ENCODE measurements at places on chromosomes 16 and 17. TPM values are rescaled to one million over a fixed set of nuclear protein-coding genes. Genes with fewer than 3 reads are reported as not detected.

GRCh38 chr17:17315142-17315821, 12.1 kb downstream of the NT5M start:
- DNase-seq: no peak

DNA sequence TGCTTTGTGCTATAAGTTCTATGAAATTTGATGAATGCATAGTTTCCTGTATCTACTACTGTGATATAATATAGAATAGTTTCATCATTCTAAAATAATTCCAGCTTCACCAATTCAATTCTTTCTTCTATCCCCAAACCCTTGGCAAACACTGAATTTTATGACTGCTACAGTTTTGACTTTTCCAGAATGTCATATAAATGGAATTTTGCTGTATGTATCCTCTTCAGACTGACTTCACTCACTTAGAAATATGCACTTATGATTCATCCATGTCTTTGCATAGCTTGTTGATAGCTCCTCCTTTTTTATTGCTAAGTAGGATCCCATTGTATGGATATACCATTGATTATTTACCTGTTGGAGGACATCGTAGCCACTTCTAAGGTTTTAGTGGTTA, 89.1 kb upstream of the HS3ST3A1 start:
- DNase-seq: no peak

GRCh38 chr17:79439493-79439892, 171.4 kb downstream of the RBFOX3 start:
- no peak for DNase-seq

GRCh38 chr17:2336215-2336851, at the start of gene TSR1:
TSR1 (minus strand) TSS chr17:2336457; CDS start chr17:2336427, 30 bp downstream.
- DNase-seq: peak; percentile 87

DNA sequence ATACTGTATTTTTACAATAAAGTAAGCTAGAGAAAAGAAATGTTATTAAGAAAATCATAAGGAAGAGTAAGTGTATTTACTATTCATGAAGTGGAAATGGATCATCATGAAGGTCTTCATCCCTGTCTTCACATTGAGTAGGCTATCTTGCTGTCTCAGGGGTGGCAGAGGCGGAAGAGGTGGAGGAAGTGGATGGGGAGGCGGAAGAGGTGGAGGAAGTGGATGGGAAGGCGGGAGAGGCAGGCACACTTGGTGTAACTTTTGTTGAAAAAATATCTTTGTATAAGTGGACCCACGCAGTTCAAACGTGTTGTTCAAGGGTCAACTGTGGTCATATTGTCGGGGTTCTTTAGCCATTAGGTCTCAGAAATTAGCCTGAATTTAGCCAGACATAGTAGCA, 50.2 kb downstream of the PIGL start:
- DNase-seq: no peak

DNA sequence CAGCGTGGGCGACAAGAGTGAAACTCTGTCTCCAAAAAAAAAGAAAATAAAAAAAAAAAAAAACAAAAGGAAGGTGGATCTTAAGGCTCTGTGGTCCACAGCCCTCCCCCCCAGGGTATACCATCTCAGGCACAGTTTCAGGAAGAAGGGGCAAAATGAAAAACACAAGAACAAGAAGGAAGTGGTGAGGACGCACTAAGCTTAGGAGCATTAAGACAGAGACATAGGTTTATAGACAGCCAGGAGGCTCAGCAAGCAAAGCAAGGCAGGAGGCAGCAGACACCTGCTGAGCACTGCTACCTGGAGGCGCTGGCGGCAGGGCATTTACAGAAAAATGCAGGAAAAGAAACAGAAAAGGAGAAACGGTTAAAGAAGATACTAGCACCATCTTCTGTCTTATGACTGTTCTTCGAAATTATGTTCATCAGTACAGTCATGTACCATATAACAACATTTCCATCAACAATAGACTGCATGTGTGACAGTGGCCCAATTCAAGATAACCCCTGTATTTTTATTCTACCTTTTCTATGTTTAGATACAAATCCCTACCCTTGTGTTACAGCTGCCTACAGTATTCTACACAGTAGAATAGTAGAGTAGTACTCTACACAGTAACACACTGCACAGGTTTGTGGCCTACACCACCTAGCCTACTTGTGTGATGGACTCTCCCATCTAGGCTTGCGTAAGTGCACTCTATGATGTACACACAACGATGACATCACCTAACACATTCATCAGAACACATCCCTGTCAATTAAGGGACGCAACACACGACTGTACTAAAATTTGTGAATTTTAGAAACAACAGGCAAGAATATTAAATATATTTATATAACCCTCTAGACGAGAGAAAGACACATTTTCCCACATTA, 62.5 kb downstream of the XPO6 start:
- DNase-seq: no peak

GRCh38 chr16:54454616-54455015, 168.0 kb upstream of the IRX3 start:
- DNase-seq: no peak

- DNase-seq: no peak
Observed at GRCh38 chr16:79997257-79997656, 396.7 kb upstream of the MAF start.

DNA sequence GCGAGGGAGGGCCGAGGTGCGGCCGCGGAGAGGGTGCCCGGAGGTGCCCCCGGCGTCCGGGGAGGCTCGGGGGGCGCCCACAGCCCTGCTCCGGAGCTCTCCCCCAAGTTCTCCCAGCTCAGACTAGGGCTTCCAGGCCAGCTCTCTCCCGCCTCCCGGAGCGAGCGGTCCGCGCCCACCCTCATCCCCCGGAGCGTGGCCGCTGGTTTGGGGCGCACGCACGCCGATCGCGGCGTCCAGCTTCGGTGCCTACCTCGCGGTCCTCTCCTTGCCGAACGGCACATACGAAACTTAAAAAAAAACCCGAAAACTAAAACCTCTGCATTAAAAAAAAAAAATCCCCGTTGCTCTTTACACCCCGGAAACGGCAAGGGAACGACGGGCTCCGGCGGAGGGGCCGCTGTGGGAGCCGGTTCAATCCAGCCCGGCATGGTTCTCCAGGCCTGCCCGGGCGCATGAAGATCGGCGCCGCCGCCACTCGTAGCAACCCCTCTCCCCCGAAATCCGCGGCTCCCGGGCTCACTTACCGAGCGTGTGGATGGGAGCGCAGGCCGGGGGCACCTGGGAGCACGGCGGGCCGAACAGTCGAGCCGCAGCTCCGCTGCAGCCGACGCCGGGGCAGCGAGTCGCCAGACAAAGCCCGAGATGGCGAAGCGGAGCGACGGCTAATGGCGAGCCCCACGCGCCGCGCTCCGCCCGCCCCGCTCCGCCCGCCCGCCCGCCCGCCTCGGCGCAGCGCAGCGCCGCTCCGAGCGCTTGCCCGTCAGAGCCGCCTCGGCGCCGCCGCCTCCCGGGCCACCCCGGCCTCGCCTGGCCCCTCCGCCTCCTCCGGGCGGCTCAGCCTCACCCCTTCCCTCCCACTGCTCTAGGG, 973 bp upstream of the UBTF start:
- peak; percentile 61 for DNase-seq

GRCh38 chr17:34862384-34862783, 98.9 kb downstream of the CCT6B start:
- DNase-seq: no peak

GRCh38 chr17:16470265-16470664, 21.7 kb downstream of the LRRC75A start:
- no peak for DNase-seq

- DNase-seq: peak; percentile 13
Observed at GRCh38 chr17:34173241-34173640, 81.8 kb upstream of the CCL2 start.

- no peak for DNase-seq
Observed at GRCh38 chr17:29195465-29196081, 15.4 kb upstream of the MYO18A start.

DNA sequence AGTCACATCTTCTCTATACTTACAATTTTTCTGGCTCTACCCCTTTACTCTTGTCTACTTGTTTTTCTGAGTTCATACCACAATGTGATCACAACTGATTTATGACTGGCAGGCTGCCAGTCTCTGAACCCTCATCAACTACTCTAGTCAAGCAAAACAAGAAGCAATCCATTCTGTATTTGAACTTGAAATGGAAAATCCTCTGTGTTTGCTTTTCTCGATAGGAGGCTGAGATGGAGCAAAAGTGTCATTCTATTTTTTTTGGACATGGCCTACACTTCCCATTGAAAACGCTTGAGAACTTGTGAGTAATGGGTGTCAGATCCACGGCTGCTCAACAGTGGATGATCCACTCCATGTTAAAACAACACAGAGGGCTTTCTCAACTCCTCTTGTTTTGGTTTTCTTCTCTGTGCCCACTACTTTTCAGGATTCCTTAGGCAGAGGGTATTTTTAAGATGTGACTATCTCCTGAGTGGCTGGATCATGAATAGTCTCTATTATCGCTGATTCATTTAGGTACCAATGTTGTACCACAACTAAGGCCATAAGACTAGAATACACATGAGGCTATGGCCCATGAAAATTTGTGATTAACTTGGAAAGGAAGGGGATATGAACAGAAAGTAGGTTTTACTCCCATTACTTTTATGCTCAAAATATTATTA, 11.7 kb downstream of the TMEM100 start:
- peak; percentile 29 for DNase-seq

GRCh38 chr17:82663381-82664275, 15.4 kb upstream of the WDR45B start:
- DNase-seq: no peak

DNA sequence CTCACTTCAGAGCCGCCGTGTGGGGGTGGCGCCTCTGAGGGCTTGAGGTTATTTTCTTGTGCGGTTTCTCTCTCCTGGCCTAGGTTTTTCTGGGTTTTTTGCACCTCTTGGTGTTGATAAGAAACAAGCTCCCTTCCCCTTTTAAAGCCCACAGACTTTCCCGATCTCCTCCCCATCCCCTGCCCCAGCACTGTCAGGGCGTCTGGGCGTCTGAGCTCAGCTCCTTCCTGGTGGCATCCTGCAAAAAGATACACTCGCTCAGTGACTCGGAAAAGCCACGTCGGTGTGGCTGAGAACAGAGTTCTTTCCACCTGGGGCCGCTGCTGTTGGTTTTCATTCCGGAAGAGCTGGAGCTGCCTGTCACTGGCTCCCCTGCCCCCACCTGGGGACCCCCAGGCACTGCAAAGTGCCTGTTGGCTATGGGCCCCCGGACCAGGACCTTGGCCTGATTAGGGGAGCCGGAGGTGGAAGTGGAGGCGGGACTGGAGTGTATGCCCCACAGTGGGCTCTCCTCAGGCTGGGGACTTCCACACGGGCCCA, 14.5 kb downstream of the BAIAP2 start:
- DNase-seq: no peak

DNA sequence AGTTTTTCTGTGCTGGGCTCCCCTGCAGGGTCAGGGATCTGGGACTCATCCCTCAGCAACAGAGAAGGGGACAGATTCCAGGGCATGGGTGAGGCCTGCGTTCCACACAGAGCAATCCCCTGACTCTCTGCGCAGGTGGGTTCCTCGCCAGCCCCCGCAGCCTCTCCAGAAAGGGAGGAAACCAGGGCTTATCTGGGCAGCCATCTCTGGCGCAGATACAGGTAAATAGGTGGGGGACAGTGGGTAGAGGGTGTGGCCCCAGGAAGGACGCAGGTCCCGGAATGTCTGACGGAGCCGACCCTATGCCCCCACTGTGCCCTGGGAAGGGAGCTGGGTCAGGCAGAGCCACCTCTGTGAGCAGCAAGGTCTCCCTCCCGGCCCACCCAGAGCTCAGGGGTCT, 23.2 kb downstream of the PIEZO1 start:
- DNase-seq: no peak

GRCh38 chr16:64996641-64997040, 125.2 kb downstream of the CDH11 start:
- DNase-seq: no peak

- no peak for DNase-seq
Observed at GRCh38 chr17:74213861-74214391, 555 bp downstream of the TTYH2 start.

- DNase-seq: peak; percentile 39
Observed at GRCh38 chr16:21628772-21629171, 23.6 kb downstream of the IGSF6 start.

- DNase-seq: no peak
Observed at GRCh38 chr17:9424071-9424640, 151.5 kb downstream of the STX8 start.

- DNase-seq: no peak
Observed at GRCh38 chr17:66172691-66173223, 19.2 kb downstream of the CEP112 start.

- DNase-seq: no peak
Observed at GRCh38 chr16:30030841-30031413, at the start of gene TLCD3B. TLCD3B (minus strand) TSS chr16:30031271; CDS start chr16:30030527, 744 bp downstream.

Gene AOC2
- 0.25 TPM for total RNA-seq

Gene CES5A
- total RNA-seq: not detected

Gene CD19
- not detected for total RNA-seq

Gene RND2
- total RNA-seq: 0.45 TPM

Gene KRT39
- not detected for total RNA-seq

Gene SPNS2
- total RNA-seq: 0.27 TPM

Gene NGFR
- total RNA-seq: not detected

Gene SCNN1G
- total RNA-seq: not detected

Gene B9D1
- 19.9 TPM for total RNA-seq

Gene CHST4
- not detected for total RNA-seq

Gene KRT20
- total RNA-seq: not detected

Gene SULT1A2
- total RNA-seq: not detected

Gene IRF8
- not detected for total RNA-seq

Data from fibroblast of the aortic adventitia (primary cell).